Lung (tissue), 17 donors: ENCODE measurements at places on chromosomes 1 and 21. TPM values are rescaled to one million over a fixed set of nuclear protein-coding genes. Genes with fewer than 3 reads are reported as not detected.

Gene DEPDC1
- 0.28 TPM for polyA plus RNA-seq

Gene UBL4B
- not detected for polyA plus RNA-seq

Gene CRYZ
- polyA plus RNA-seq, result 10.9 TPM

Gene ZNF695
- polyA plus RNA-seq, result 0.23 TPM

Gene FABP3
- polyA plus RNA-seq, result 1.7 TPM

Gene TMEM240
- polyA plus RNA-seq, result 2.3 TPM

Gene ITLN1
- 0.86 TPM for polyA plus RNA-seq

Gene AMY1A
- 1.8 TPM for polyA plus RNA-seq

Gene CELSR2
- polyA plus RNA-seq, result 1.4 TPM

Gene PADI6
- polyA plus RNA-seq, result not detected

Gene ADGRB2
- 0.44 TPM for polyA plus RNA-seq

Gene SPATA46
- not detected for polyA plus RNA-seq

Gene PKP1
- polyA plus RNA-seq, result 4.3 TPM

Gene TAS1R1
- 0.02 TPM for polyA plus RNA-seq

Gene PER3
- 11.5 TPM for polyA plus RNA-seq

Gene CRYZL1
- 16.4 TPM for polyA plus RNA-seq

Gene TCEA3
- 37.5 TPM for polyA plus RNA-seq

Gene PDZK1
- 0.28 TPM for polyA plus RNA-seq

Gene CDC73
- 19.6 TPM for polyA plus RNA-seq

Gene MCOLN2
- 4.2 TPM for polyA plus RNA-seq

Gene LORICRIN
- not detected for polyA plus RNA-seq

Gene AADACL4
- polyA plus RNA-seq, result not detected

Gene NPHS2
- not detected for polyA plus RNA-seq

Gene SYPL2
- polyA plus RNA-seq, result 0.81 TPM

Gene XKR8
- polyA plus RNA-seq, result 11.5 TPM

Gene RPS6KC1
- 7.6 TPM for polyA plus RNA-seq

Gene CDCP2
- not detected for polyA plus RNA-seq

Gene SLAMF7
- polyA plus RNA-seq, result 4.6 TPM

Gene ASAP3
- polyA plus RNA-seq, result 16.9 TPM

Gene KIRREL1
- 7.5 TPM for polyA plus RNA-seq

Gene MARK1
- 1.3 TPM for polyA plus RNA-seq

Gene RIMS3
- polyA plus RNA-seq, result 0.93 TPM

Gene GPBP1L1
- 40.4 TPM for polyA plus RNA-seq

Gene OR10K1
- polyA plus RNA-seq, result not detected

Gene ILDR2
- polyA plus RNA-seq, result 0.06 TPM

Gene CLDN14
- polyA plus RNA-seq, result 0.49 TPM

Gene CALML6
- 0.11 TPM for polyA plus RNA-seq

Gene MTARC2
- polyA plus RNA-seq, result 36.1 TPM

Gene HMCN1
- 4.7 TPM for polyA plus RNA-seq

Gene DIRAS3
- 2.4 TPM for polyA plus RNA-seq

Gene GUCA2A
- 0.28 TPM for polyA plus RNA-seq

Gene ERVH48-1
- polyA plus RNA-seq, result 0.02 TPM

Gene LMX1A
- 0.03 TPM for polyA plus RNA-seq

Gene HMGB4
- polyA plus RNA-seq, result not detected

Gene C8B
- polyA plus RNA-seq, result 0.22 TPM

Gene KCNE1
- 5.0 TPM for polyA plus RNA-seq

Gene KRTAP19-3
- polyA plus RNA-seq, result not detected

Gene DNASE2B
- polyA plus RNA-seq, result 0.29 TPM

Gene C4BPB
- 5.1 TPM for polyA plus RNA-seq

Gene CYP4X1
- polyA plus RNA-seq, result 13.0 TPM

Gene CLCA4
- 0.16 TPM for polyA plus RNA-seq

Gene FCRL5
- polyA plus RNA-seq, result 1.5 TPM

Gene KIF14
- polyA plus RNA-seq, result 0.31 TPM
